ENCODE measurements at places on chromosomes 11 and 22.

- no peak for DNase-seq
Observed at GRCh38 chr11:95668131-95668530, 121.5 kb downstream of the FAM76B start.

GRCh38 chr11:134921938-134922337, 509.9 kb upstream of the B3GAT1 start:
- no peak for DNase-seq

DNA sequence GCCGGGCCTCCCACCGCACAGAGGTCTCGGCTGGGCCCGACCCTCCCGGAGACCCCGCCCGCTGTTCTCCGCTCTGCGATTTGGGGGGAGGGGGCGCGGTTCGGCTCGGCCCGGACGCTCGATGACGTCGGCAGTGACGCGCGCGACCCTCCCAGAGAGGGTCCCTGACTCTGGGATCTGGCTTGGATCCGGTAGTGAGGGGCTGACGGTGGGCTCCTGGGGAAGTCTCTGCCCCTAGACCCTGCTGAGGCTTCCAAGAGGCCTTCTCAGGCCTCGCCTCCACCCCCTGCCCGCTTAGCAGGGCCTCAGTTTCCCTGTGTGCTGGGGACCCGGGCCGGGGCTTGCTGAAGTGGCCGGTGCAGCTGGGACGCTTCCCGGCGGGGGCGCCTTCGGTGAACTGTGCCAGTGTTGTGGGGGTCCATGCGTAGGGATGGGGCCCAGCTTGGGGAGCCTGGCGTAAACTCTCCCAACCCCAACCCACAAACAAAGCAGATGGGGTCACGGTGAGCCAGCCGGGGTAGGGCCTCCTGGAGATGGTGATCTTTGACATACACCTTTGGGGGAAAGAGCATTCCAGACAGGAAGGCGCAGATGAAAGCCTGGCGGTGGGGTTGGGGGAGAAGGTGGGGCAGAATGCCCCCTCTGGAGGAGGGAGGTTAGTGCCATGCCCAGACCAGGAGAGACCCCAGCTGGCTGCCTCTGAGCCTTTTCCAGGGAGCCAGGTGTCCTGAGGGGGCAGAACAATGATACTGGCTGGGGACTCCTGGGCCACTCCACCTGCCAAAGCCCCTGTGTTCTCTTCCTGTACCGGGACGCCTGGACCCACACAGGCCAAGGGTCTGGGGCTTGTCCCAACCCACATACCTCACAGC, 1.0 kb downstream of the B4GALNT4 start:
- no peak for DNase-seq

GRCh38 chr11:59894616-59895015, 16.0 kb downstream of the OOSP3 start:
- DNase-seq, result no peak

DNA sequence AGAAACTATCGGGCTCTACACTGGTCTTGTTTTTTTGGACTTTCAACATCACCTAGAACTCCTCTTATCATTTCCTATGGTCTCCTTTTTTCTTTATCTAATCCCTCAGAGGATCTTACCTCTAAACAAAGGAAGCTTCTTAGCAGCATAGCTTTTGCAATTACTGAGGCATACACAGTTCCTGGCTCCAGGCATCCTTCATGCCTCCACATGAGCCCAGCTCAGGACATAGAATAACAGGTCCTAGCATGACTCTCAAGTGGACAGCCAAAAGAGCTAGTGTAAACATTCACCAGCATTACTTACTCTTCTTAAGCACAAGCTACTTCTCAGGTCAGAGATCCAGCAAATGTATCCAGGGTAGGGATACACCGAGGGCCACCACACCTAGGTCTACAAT, 17.1 kb downstream of the CFAP300 start:
- no peak for DNase-seq

- DNase-seq, result no peak
Observed at GRCh38 chr11:34278693-34279297, 79.0 kb downstream of the ABTB2 start.

GRCh38 chr11:35387111-35387982, 32.0 kb downstream of the SLC1A2 start:
- no peak for DNase-seq

- DNase-seq, result no peak
Observed at GRCh38 chr22:35528927-35529326, 11.7 kb upstream of the RASD2 start.

- DNase-seq, result no peak
Observed at GRCh38 chr22:32695451-32695891, 106.0 kb upstream of the TIMP3 start.

DNA sequence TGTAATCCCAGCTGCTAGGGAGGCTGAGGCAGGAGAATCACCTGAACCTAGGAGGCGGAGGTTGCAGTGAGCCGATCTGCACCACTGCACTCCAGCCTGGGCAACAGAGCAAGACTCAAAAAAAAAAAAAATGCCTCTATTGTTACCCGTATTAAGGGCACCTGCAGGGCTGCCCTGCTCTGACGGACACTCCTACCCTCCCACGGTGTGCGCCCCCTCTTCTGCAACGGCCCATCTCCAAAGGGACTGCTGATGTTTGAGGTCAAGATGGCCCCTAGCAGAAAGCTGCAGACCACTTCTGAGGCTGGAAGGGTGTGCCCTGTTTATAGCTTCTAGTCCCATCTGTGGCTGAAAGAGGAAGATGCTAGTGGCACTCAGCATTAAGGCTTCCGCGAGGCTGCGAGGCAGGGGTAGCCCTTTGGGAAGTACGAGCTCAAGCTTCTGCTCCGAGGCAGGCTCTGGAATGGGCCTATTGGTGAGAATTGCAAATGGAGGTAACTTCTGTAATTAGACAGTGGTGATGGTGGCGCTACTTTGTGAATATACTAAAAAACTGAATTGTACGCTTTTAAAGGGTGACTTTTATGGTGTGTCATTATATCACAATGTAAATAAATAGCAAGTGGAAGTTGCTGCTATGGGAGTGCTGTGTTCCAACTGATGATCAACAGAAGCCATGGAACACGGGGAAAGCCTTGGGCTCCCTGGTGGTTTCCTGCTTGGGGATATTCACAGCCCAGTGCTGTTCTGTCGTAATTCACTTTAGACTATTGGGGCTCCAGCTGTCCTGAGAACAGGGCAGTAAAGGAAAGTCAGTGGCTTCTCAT, 24.3 kb downstream of the ARFGAP2 start:
- DNase-seq, result no peak

DNA sequence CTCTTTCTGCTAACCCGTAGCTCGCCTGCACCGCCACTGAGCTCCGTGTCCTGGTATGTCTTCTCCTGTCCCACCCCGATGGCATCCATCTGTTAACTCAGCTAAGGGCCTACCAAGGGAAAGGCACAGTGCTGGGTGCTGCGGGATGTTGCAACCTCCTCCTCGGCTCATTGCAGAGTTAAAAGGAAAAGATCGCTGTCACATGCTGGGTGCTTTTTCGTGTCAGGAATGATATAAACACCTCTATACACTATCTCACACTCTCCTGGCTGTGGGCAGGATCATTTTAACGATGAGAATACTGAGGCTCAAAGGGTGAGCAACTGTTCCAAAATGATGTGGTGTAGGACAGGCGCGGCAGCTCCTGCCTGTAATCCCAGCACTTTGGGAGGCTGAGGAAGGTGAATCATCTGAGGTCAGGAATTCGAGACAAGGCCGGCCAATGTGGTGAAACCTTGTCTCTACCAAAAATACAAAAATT, 10.1 kb downstream of the TXN2 start:
- DNase-seq, result no peak

DNA sequence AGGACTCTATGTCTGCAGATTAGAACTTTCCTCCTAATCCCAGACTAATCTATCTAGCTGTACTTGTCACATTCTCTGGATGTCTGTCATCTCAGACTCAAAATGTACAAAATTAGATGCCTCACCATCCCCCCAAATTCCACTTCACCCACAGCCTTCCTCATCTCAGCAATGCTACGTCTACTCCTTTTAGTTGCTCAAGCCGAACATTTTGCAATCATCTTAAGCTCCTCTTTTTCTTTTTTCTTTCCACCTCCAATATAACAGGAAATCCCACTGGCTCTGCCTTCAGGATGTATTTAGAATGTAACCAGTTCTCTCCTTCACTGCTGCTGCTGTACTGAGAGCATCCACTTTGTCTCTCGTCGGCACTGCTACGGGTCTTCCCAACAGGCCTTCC, 1091.8 kb downstream of the TBC1D22A start:
- DNase-seq, result no peak

DNA sequence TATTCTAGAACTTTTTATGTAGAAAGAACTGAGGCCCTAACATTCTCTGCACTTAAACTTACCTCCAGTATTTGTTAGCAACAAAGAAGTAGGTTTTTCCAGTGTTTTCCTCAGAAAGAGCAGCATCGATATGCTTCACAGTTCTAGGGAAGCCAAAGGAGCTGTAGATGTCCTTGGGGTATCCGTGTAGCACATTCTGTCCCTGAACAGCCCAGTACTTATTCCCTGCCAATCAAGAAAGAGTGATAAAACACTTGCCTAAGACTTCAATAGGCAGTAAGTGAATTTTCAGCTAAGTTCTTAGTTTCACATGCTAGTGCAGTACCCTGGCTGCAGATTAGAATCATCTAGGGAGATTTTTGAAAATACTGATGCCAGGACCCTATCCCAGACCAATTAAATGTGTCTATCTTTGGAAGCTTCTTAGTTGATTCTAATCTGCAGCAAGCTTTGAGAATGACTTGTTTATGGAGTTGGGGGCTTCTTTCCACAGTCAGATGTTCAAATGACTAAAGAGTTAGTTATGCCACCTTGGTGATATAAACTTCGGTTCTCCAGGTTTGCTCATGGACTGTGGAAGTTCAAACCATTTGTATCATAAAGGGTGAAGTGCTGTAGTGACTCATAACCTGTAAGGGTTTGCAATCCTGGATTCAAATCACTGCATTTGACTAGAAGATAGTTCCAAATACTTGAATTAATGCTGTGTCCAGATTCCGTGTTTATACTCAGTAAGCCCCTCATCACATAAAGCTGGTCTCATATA, 6.5 kb downstream of the MMP1 start:
- DNase-seq, result no peak

- no peak for DNase-seq
Observed at GRCh38 chr22:22074634-22075381, 92.2 kb upstream of the TOP3B start.

DNA sequence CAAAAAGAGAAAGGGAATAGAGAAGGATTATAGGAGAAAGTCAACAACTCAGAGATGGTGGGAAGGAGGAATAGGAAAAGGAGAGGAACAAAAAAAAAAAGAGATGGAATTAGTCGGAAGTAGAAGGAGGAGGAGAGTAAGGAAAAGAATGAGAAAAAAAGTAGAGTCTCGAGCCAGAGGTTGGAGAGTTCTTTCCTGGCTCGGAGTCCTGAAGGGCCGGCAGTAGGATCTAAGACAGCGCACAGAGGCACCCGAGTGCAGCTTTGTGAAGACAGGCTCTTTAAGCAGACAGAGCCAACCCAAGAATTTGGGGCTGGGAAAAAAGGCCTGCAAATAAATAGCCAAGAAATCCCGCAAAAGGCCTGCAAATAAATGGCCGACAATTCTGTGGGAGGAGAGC, 170.4 kb upstream of the CCDC90B start:
- DNase-seq, result no peak

GRCh38 chr11:122365610-122366360, 249.8 kb upstream of the BLID start:
- DNase-seq, result no peak

- DNase-seq, result no peak
Observed at GRCh38 chr11:82398300-82398815, 335.3 kb downstream of the FAM181B start.

DNA sequence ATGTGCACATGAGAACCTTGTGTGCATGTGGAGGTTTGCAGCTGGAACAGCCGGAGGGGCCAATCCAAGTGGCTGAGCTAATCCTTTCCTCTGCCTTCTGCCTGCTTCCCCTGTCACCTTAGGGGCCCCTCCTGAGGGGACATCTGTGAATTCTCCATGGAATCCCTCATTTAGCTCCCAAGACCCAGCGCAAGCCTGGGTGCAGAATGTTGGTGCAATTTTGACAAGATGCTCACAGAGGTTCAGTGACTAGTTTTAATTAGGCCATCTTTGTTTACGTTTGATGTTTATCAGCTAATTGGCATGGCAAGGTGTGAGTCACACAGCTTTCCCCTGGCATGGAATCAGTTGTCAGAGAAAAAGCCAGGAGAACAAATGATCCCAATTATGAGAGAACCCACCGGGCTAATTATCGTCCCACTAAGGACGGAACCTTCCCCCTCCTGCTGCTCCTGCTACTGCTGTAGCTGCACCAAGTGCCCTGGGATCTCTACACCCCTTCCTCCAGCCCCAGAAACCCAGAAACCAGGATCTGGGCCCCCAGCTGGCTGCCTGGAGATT, 63.6 kb upstream of the PAX6 start:
- DNase-seq, result no peak

GRCh38 chr11:76837696-76838677, 22.7 kb upstream of the ACER3 start:
- no peak for DNase-seq

GRCh38 chr11:118572061-118572980, at the start of gene ARCN1:
TSS of gene ARCN1 (plus strand) at chr11:118572409. CDS start at chr11:118572548, 139 bp downstream.
- DNase-seq, result no peak

DNA sequence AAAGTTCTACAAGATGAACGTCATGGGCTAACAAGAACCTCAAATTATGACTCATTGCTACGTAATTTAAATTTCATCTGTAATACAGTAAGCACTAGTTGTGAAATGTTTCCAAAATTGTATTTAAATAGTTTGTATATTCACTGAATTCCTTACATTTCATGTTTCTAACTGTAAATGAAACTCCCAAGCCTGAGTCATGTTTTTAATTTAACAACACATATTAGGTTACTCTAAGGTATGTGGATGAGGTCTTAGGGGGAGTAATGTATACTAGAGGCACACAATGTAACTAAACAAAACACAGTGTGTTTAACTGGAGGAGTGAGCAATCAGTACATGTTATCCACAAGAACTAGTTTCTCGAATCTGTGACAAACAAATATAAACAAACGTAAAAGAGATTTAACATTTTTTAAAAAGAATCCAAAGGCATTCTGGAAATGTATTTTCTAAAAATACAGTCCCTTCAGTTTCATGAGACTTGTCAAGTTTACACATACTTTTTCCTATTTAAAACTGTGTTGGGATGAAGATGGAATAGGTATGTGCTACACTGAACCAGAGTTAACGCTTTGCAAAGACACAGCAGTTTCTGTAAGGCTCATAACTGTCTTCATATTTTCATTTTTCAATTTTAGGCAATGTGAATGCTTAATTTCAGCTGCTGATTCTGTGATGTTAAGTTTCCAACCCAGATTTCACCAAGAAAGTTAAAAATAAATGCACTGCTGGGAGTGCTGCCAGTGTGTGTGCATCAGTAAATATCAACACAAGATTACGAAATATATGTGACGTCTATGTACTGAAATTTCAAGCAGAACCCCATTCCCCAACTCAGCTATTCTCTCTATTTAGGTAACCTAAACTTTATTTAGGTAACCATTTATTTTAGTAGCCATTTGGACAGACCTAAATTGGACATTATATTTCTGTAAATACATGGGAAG, 52.6 kb downstream of the PITPNB start:
- no peak for DNase-seq

DNA sequence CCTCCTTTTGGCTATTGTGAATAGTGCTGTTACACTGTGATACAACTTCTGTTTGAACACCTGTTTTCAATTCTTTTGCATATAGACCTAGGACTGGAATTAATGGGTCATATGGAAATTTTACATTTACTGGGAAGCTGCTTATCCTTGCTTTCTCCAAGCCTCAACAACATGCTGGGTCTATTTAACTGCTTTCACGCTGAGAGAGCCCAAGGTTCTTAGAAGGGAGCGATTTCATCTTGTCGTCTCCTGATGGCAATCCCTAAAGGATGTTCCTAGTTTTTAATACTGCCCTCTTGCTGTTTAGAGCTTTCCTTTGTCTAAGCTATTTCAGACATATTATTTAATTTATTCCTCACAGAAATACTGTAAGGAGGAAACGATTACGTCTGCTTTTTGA, 15.5 kb downstream of the IRAG1 start:
- no peak for DNase-seq

- DNase-seq, result no peak
Observed at GRCh38 chr22:42151924-42152635, 21.5 kb upstream of the CYP2D6 start.
